ENCODE measurements at places on chromosomes 4 and X.

GRCh38 chr4:40233227-40233626, 36.4 kb downstream of the RHOH start:
- no peak for DNase-seq

DNA sequence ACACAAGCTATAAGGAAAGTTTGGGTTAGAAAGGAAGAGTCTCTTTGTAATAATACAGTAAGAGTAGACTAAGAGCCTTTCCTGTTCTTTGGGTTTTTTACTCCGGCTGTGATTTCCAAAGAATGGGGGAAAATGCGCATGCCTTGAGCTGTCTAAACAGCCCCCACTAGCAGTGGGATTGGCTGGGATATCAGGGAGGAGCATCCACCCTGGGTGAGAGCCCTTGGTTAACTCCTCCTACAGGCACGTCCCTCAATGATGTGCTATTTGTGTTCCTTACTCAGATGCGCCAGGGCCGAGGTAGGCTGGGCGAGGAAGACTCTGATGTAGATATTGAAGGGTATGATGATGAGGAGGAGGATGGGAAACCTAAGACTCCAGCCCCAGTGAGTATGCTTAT, 74.0 kb upstream of the OGT start:
- DNase-seq: no peak

- DNase-seq: no peak
Observed at GRCh38 chrX:68299898-68300297, 133.4 kb downstream of the OPHN1 start.

GRCh38 chr4:109078724-109079123, 223.7 kb downstream of the COL25A1 start:
- DNase-seq: no peak

GRCh38 chr4:101596781-101597552, 193.6 kb upstream of the BANK1 start:
- DNase-seq: no peak

- DNase-seq: no peak
Observed at GRCh38 chr4:183499801-183500200, 5.1 kb upstream of the ING2 start.

GRCh38 chr4:15778289-15779241, at the start of gene CD38:
TSS of gene CD38 (plus strand) at chr4:15778328. CDS start at chr4:15778415, 87 bp downstream.
- no peak for DNase-seq

- DNase-seq: no peak
Observed at GRCh38 chr4:1373892-1374705, 27.1 kb downstream of the UVSSA start.

- DNase-seq: no peak
Observed at GRCh38 chr4:139200102-139200501, 23.1 kb upstream of the ELF2 start.

DNA sequence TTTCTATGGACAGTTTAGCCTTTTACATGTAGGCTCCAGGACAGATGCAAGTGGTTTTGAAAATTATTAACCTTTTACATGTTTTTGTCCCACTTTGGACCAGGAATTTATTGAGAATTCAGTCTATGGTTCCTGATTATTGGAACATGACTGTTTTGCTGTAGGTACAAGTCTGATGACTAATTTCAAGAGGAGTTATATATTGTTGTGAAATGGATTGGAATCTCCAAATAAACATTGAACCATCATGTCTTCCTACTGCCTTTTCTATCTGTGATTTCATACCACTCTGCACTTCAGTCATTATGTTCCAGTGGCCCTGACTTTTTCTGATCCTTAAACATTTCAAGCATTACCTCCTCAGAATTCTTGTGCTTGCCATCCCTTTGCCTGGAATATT, 35.9 kb downstream of the TBC1D19 start:
- DNase-seq: no peak
